Left cardiac atrium (tissue), 4 donors: ENCODE measurements at places on chromosomes 4 and X.

DNA sequence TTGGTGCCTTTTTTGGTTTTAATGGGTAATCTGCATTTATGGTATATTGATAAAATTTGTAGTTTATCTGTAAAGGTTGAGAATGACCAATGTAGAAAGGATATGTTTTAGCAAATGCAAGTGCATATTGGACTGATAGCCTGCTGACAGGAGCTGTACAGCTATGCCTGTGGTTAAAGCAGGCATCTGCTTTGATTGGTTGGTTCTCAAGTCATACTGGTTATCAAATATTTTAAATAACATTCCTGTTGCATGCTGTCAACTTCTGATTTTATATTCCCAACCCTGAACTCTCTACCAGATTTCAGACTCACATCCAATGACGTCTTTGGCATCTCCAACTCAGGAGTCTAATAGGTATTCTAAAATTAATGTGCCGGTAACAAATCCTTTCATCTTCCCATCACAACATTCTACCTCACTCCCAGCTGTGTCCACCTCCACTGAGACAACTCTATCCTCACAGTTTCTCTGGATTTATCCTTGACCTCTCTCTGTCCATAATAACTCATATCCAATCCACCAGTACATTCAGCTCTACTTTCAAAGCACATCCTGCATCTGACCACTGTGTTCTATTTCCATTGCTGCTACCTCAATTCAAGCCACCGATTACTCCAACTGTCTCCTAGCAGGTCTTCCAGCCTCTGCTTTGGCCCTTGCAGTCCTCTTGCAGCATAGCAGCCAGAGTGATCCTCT lies 125.7 kb downstream of the CAMK2D start:
- DNase-seq = no peak

GRCh38 chr4:13988353-13989305 lies 361.1 kb upstream of the BOD1L1 start:
- peak; percentile 57 for DNase-seq

GRCh38 chrX:68365341-68365740 lies 68.0 kb downstream of the OPHN1 start:
- no peak for DNase-seq

DNA sequence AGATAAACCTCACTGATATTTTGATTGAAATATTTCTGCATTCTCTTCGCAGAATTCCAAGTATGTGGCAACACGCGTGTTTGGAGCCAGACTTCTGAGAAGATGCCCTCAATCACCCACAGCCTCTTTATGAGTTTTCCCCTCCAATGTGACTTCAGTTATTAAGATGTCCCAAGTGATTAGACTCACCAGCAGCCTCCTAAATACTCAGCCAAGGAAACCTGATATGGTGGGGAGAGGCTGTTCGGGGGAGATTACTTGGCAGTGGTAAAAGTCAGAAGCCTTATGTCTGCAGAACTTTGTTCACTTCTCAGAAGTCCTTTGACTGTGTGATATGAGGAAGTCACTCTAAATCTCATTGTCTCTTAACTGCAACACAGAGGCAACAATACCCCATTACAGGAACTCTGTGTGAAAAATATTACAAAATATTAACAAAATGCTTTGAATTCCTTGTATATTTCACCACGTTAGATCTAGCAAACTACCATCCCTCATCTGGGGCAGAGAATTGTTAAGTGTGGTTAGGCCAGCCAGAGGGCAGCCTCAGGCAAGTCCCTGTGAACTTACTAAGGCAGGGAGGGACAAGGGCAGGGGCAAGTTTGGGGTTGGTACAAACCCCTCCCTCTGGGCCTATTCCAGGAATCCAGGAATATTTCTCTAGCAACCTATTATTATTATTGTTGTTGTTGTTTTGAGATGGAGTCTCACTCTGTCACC lies 151.4 kb upstream of the USP9X start:
- DNase-seq = no peak

DNA sequence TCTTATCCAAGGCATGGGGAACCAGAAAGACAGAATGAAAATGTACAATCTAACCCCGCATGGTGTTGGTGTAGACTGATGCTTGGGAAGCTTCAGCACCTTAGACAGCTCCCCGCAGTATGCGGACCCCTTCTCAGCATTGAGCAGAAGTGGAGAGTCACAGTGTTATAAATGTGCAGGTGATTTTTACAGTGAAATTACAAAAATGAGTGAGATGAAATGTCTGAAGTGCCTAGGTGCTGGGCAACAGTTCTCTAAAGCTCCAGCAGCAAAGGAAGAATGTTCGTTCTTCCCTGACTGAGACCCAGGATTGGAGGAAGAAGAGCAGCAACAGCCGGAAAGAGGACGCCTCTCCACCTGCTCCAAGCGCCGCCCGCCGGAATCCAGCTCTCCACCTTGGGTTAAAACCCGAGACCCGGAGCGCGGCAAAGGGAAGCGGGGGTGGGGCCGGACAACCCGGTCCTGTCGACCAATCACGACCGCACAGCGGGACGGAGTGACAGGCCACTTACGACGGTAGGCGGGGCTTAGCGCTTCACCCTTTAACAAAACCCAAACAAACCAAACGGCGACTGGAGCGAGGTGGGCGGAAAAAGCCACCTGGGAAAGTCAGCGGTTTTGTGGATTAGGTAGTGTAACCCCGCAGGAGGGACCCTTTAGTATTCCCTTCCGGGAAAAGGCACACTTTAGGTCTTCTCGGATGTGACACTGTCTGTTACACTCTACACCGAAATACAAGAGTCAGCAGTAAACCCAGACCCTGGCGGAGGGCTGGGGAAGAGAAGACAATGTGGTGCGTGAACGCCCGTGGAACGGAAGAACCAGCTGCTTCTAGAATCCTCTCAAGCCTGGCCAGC lies at the start of gene GLRA3:
Gene GLRA3, minus strand, starts transcription at position 403 of the 857 bp plus-strand sequence. CDS start 436 bp downstream, outside the sequence.
- no peak for DNase-seq

GRCh38 chrX:96579252-96579651 lies 105.4 kb upstream of the DIAPH2 start:
- no peak for DNase-seq

DNA sequence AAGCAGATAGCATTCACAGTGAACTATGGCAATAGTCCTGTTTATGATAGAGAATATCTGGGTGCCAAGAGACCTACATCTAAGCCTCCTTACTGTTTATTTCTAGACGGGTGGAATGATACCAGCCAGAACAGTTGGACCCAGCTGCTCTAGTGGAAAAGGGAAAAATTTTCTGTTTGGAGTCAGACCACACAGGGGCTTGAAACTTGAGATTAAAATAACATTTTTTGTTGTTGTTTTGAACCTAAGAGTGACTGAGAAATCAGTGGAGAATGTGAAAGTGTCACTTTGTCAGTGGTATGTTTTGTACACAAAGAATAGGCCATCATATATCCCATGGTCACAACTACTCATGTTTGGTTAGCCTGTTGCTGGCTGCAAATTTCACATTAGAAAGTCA lies 105.7 kb downstream of the AGTR2 start:
- DNase-seq = no peak

GRCh38 chr4:112189754-112190153 lies 41.8 kb upstream of the AP1AR start:
- DNase-seq = no peak

DNA sequence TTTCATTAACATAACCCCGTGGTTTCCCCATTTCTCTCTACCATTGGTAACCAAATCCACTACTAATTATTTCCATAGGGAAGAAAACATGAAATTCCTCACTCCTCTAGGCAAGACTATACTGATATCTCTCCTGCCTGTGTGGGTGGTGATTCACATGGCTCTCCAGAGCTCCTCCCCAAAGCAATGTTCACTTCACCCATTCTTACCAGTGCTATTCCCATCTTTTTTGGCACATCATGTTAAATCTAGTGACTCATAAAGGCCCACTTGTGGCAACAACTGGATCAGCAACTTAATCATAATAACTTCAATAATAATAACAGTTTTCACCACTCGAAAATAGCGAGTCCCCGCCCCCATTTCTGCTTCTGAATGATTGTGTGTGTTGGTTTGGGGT lies 6.1 kb upstream of the HCCS start:
- DNase-seq = no peak

DNA sequence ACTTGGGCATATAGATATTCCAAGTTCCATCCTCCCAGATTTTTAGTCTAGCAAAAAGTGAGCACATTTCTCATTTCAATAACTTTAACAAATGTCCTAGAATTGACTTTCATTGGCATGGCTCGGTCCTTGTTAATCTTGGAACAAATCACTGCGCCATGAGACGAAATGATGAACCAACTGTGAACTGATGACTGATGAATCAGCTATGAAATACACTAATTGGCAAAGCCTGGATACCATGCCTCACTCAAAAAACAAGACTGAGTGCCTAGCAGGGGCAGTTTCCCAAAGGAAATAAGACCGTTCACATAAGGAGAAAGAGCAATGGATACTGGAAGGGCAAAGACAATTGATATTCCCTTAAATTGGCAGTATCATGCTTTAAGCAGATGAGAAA lies 248.6 kb upstream of the VEGFC start:
- DNase-seq = no peak

DNA sequence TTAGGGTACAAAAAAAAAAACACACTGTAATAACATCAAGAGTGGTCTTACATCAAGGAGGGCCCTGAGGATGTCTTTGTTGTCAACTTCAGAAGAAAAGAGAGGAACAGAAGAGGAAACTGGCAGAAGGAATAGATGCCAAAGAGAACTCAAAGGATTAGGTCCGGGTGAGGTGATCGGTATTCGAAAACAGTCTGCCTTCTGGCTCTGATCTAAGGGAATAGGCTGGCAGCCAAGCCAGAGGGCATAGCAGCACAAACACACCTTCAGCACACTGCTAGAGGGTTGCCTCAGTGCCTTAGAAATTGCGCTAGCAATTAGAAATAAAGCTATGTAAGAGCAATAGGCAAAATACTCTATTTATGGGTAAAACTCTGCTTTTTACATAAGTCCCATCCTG lies 91.4 kb upstream of the TTC29 start:
- no peak for DNase-seq

GRCh38 chr4:65831828-65832227 lies 161.5 kb upstream of the EPHA5 start:
- no peak for DNase-seq

DNA sequence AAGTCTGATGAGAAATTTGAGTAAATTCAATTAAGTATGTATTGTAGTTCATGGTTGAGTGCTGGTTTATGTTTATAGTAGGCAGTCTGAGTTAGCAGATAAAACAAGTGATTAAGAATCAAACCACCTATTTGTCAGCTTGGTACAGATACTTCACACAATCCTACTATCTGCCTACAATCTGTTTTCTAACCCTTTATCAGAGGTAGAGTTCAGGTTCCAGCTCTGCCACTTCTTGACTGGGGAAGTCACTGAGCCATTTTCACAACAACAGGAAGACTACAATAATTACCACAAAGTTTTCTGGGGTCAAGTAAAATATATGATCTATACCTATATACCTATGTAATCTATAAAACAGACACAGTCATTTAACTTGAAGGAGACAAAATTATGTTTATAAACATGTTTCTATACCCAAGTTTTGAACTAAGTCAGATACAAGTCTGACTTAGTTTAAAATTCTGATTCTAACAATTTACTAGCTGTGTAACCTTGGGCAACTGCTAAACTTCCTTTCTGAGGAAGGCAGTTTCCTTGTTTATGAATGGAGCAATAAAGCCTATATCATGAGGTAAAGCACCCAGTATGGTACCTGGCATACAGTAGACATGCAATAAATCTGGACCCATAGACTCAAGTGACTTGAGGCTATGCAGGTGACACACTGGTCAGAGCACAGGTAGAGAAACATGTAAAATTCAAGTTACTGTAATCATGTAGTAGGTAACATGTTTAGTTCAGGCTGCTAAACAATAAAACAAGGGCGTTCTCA lies 37.2 kb upstream of the BDH2 start:
- no peak for DNase-seq

- DNase-seq = no peak
Observed at GRCh38 chrX:23317799-23318724, 16.6 kb upstream of the PTCHD1 start.

DNA sequence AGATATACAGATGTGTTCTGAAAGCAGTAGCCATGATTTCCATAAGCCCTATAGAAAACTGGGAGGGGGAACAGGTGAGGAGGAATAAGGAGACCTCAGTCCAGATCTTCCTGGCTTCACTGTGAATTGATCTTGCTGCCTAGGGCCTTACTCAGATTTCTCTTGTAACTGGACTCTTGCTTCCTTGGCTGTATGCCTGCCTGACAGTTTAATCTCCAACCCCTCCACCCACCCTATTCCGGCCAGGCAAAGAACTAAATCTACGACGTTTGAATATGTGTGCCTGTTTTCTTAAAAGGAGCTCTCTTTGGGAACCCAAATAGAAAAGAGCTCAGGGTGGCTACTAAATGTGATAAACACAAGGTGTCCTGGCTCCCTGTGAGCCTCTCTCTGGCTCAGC lies 173.0 kb downstream of the GPC3 start:
- DNase-seq = no peak

- no peak for DNase-seq
Observed at GRCh38 chr4:122863639-122864038, 37.0 kb downstream of the FGF2 start.

GRCh38 chrX:47595716-47596251 lies 13.5 kb downstream of the TIMP1 start:
- DNase-seq = no peak

- DNase-seq = no peak
Observed at GRCh38 chr4:121736735-121737351, 28.1 kb downstream of the SMIM43 start.

DNA sequence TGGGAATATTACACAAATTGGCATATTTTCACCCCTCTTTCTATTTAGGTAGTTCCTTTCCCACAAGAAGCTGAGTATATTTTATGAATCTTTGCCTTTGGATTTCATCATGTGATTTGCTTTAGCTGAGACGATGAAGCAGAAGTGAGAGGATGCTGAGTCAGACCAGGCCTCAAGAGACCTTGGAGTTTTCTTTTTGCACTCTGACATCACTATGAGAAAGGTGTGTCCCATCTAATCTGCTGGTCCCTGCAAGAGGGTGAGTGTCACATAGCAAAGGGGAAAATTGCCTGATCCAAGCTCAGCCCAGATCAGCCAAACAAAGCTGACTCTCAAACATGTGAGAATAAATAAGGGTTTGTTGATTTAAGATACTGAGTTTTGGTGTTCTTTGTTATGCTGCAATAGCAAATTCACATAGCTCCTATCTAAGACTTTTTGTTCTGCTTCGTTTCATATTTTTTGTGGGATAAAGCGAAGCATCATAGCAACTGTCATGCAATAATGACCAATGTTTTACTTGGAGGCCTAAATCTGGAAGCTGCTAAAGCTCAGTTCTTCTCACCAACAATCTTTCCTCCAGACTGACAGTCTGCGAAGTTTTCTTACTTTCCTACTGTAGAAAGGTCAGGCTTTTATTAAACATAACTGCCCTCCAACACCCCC lies 176.9 kb downstream of the PDHA2 start:
- DNase-seq = peak; percentile 24

- no peak for DNase-seq
Observed at GRCh38 chr4:76232681-76233080, 18.8 kb upstream of the FAM47E start.

DNA sequence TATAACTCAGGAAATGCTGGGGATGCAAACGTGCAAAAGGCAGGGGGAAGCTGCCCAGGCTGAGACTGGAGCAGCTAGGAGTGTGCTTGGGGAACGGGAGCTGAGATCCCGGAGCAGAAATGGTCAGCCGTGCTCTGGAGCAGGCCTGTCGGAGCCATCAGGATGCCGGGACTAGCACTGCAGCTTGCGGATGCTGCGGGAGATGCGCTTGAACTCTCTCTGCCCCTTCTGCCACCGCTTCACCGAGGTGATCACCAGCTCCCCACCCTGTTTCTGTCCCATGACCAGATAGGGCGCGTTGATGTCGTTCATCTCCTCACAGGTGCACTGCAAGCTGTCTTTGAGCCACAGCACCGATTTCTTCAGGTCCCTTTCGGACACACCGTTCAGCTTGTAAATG lies 7.6 kb downstream of the SFRP2 start:
- no peak for DNase-seq

GRCh38 chr4:156422576-156422975 lies 468.9 kb upstream of the CTSO start:
- DNase-seq = no peak
